ENCODE measurements at places on chromosomes 5 and 9. TPM values are rescaled to one million over a fixed set of nuclear protein-coding genes. Genes with fewer than 3 reads are reported as not detected.

Gene PCDHGB4
- total RNA-seq = 2.1 TPM

GRCh38 chr5:1443991-1444360 is 1.3 kb downstream of the SLC6A3 start:
- no peak for DNase-seq

GRCh38 chr5:115096034-115096769 is 73.5 kb downstream of the TRIM36 start:
- no peak for DNase-seq

DNA sequence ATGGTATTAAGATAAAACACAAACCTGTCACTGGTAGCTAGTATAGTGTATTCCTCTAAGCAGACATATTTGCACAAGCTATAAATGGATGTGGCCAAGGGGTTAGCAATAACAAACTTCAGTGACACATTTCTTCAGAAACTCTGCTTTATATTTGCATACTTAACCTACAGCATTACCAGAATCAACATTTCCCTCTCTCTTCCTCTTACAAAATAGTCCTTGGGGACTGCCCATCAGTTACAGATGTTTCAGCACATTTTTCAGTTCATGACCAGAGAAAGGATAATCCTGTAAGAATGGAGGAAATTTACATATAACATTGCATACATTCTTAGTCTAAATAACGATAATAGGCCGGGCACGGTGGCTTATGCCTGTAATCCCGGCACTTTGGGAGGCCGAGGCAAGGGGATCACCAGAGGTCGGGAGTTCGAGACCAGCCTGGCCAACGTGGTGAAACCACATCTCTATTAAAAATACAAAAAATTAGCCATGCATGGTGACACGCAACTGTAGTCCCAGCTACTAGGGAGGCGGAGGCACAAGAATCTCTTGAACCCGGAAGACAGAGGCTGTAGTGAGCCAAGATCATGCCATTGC is 25.3 kb upstream of the SLC1A1 start:
- no peak for DNase-seq

- no peak for DNase-seq
Measured at GRCh38 chr5:31106278-31106677, 87.2 kb upstream of the CDH6 start.

Gene MYO10
- 37.0 TPM for total RNA-seq

Gene PCDHB12
- 1.4 TPM for total RNA-seq

Gene RPL35
- total RNA-seq = 1,171 TPM

GRCh38 chr5:88662846-88663245 is 220.1 kb downstream of the MEF2C start:
- DNase-seq = no peak

- DNase-seq = peak; percentile 77
Measured at GRCh38 chr9:97386733-97387503, 25.0 kb upstream of the TDRD7 start.

Gene RNF145
- total RNA-seq = 11.4 TPM

Gene TMEM174
- total RNA-seq = not detected

- DNase-seq = no peak
Measured at GRCh38 chr5:159034083-159034824, 65.5 kb downstream of the EBF1 start.

GRCh38 chr5:150596826-150597225 is 43.6 kb upstream of the SYNPO start:
- DNase-seq = no peak

Gene WWC1
- total RNA-seq = 53.2 TPM

Gene FIBCD1
- total RNA-seq = not detected

GRCh38 chr5:84384604-84385575 is at the start of gene EDIL3:
Gene EDIL3, minus strand, starts transcription at chr5:84384880. Its CDS starts 506 bp downstream, at chr5:84384374.
- DNase-seq = peak; percentile 11

- DNase-seq = no peak
Measured at GRCh38 chr5:53965459-53965858, 344.9 kb downstream of the ARL15 start.

- no peak for DNase-seq
Measured at GRCh38 chr9:29866556-29866955, 2293.3 kb upstream of the C9orf72 start.

Gene CENPK
- total RNA-seq = 1.2 TPM

DNA sequence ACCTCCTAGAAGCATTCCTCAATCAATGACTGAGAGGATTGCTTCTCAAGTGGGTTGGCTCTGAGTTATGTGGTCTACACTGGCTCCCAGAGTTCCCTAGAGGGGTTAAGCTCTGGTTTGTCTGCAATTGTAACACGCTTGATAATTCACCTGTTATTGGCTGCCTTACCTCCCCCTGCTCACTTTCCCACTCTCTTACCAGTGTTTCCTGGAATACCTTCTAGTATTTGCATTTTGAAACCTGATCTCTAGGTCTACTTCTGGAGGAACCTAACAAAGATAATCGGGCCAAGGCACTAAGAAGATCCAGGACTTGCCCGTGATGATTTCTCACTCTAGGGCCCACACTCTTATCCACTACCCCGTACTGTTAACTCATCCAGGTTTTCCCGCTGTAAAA is 110.1 kb upstream of the MAP3K1 start:
- no peak for DNase-seq

DNA sequence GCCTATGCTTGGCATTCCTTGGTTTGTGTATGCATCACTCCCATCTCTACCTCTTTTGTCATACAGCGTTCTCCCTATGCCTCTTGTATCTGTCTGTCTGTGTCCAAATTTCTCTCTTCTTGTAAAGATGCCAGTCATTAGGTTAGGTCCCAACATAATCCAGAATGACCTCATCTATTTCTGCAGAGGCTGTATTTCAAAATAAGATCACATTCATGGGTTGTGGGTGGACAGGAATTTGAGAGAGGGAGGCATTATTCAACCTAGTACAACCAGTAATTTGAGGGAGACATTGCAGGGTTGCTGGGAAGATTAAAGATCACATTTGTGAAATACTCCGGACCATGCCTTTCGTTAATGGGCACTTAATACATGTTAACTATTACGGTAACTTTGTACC is 155.0 kb downstream of the MAN2A1 start:
- no peak for DNase-seq

GRCh38 chr5:152404494-152404893 is 585 bp downstream of the NMUR2 start:
- DNase-seq = no peak

Gene CCNJL
- 0.23 TPM for total RNA-seq

- no peak for DNase-seq
Measured at GRCh38 chr5:8907168-8907868, 638.6 kb downstream of the SEMA5A start.

DNA sequence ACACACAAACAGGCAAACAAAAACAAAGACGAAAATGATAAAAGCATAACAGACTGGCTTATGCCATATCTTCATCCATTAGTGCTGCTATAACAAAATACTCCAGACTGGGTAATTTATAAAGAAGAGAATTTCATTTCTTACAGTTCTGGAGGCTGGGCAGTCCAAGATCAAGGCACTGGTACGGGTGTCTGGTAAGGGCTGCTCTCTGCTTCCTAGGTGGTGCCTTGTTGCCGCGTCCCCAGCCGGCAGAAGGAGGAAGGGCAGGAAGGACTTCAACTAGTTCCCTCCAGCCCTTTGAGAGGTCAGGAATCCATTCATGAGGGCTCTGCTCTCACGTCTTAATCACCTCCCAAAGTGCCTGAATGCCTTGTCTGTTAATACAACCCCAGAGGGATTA is 122.6 kb downstream of the BOD1 start:
- DNase-seq = no peak

DNA sequence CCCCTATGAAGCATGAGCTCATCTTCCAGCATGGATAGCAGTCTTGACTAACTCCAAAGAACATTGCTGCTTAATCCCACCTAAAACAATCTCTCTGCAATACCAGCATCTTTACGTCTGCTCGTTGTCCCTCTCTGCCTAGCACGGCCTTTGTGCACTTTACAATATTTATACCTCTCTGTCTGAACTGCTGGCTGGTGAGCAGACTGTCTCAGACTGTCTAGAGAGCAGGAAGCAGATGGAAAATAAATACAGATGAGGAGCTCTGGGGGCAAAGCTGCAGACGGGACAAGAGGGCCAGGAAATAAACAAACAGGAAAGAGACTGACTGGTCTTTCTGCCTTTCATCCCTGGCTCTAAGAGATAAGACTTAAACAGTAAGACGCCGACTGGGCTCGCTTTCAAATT is 224.8 kb downstream of the ENC1 start:
- no peak for DNase-seq

Gene CD72
- 3.1 TPM for total RNA-seq

DNA sequence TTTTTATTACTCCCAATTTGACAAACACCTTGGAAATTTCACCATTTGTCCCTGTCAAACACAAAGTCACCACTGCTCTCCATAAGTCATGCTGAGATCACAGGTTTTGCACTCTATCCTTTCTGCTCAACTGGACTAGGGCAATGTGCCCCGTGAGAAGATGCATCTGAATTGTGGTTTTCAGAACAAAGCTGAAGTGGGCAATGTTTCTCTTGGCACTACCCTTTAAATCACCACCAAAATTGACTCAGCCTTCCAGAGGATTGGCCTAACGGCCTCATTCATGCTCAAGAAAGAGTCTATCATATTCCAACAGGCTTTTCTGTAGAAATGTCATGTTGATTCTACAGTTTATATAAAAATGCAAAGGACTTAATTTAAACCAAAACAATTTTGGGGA is 81.0 kb upstream of the TRIO start:
- DNase-seq = no peak

DNA sequence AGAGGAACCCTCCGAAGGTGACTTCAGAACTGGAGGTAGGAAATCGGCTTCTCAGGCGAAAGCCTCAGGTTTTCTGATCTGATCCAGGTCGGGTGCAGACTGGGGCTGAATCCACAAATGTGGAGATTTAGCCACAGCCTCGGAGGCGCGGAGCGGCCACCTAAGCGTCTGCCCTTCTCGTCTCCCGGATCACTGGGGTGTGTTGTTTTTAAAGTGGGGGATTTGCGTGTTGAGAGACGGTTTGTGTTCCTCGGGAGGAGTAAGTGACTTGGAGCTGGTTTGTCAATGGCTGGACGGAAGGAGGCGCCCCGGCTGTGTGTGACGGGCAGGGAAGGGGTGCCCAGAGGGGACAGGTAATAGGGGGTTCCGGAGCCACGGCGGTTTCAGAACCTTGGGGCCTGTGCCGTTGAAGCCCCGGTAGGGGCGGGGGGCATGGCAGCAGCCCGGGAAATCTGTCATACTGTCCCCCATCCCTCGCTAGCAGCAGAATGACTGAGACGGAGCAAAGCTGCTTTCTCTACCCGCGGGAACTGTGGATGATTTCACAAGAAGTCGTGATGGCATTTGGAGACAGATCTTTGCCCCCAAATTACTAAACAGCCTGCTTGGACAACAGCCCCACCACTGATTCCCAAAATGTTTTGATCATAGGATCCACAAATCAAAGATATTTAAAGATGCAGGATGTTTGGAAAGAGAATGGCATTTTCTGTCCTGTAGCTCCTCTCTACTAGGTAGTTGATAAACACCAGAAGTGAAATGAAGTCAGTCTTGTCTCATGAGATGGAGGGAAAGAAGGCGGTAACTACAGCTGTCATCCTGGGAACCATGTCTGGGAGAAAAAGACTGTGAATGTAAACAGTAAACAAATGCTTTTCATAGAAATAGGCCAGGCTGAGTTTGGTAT is 216.5 kb downstream of the PDZD2 start:
- peak; percentile 13 for DNase-seq

Gene WNK2
- 96.1 TPM for total RNA-seq

DNA sequence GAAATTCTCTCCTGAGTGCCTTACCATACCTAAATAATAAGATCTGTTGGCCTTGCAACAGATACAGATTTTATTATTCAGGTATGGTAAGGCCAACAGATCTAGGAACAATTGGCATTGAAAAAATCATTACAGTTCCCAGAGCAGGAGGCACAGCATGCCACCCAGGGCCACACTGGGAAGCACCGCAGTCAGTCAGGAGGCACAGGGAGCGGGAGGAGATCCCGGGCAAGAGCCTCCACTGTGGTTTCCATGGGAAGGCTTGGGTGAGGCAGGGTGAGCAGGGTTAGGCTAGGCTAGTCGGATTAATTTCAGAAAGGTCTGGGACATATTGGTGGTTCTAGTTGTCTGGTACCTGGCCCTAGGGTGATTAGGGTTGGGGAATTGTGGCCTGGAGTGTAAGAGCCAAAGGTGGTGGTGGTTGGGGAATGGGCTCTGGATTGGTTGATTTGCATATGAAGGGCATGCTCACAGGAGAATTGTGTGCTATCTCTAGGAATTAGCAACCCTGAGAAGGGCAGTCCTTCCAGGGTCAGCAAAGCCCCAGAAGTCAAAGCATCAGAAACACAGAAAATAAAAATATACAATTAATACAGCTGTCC is 111.4 kb downstream of the PDE8B start:
- no peak for DNase-seq

Gene EIF4E1B
- total RNA-seq = not detected

GRCh38 chr5:26572480-26572879 is 465.9 kb downstream of the CDH9 start:
- no peak for DNase-seq

Gene WDR38
- not detected for total RNA-seq

Gene KIF24
- total RNA-seq = 0.43 TPM

All from pancreas (tissue), 10 donors.